Stimulated activated CD4-positive, alpha-beta T cell treated with anti-CD3 and anti-CD28 coated beads, Interleukin-2, amount 100 ng/mL, for 24 hours (primary cell): ENCODE measurements at places on chromosomes 5 and 9.

GRCh38 chr5:179309383-179309670 lies 35.9 kb downstream of the ADAMTS2 start:
- no peak for DNase-seq

DNA sequence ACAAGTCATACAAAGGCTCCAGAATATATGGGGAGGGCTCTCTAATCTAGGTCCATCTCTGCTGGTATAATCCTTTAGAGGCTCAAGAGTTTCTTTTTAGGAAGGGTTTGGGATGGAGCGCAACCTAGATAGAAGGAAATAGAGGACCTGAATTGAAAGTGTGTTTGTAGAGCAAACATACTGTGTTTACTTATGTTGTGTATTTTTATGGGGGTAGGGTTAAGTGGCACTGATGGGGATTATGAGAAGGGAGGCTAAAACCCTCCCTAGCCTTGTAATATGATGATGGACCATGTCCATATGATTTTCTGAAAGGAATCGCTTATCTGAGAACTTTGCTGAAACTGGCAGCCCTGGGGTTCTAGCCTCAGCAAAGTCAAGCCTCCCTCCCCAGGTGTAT lies 4.4 kb upstream of the ELL2 start:
- DNase-seq, result no peak

DNA sequence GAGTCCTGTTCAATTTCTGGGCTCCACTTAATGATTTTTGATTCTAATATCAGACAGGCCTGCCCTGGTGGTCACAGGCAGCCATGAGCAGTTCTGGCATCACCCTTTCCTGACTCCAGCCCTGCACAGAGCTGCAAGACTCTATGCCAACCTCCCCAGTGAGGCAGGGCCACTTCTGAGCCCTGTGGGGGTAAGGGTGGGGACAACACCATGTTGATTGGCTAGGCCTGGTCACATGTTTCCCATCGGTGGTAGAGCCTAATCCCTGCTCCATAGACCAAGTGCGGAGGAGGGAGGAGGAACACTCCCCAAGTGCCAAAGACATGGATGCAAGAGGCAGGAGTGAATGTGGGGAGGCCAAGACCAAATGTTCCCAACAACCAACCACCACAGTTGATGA lies 134.6 kb downstream of the PHF2 start:
- DNase-seq, result no peak

DNA sequence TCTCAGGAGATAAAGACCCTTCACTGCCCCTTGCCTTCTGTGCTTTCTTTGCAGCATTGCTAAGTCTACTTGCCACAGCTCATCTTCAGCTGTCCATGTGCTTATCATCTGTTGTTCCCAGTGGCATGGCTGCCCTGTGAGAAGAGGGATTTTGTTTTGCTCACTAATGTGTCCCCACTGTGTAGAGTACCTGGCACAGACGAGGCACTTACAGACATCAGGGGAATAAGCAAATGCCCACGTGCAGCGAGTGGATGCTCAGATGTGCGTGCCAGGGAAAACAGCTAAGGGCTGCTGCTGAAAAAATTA lies 31.0 kb downstream of the DAP start:
- no peak for DNase-seq

DNA sequence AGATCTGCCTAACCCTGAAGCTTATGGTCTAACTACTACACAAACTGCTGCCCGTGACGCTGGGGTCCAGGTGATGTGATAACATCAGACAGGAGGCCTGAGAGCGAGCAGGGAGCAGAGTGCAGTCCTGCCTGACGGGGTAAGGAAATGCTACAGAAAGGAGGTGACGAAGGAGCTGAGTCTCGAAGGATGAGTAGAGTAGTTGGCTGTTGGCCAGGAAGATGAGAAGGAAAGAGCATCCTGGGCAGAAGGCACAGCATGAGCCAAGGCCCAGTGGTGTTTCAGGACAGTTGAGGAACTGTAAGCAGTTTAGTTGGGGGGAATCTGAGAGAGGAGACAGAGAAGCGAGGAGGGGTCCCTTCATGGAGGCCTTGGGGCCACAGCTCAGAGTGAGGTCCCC lies 136.0 kb upstream of the TBC1D2 start:
- no peak for DNase-seq

DNA sequence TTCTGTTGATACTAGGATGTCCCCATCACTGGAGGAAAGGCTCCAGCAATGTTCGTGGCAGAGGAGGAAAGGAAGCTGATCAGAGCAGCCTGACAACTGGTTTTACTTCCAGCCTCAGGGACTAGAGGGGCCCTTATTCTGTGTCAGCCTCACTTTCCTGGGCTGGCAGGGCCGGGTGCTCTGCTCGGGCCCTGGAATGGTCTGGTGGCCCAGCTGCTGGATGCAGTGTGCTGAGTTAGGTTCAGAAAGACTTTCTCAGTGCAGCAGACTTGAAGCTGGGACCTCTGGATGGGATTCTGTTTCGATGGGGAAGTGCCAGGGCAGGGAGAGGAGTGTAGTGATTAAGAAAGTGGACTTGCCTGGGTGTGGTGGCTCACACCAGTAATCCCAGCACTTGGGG lies 81.0 kb downstream of the MACROH2A1 start:
- no peak for DNase-seq

DNA sequence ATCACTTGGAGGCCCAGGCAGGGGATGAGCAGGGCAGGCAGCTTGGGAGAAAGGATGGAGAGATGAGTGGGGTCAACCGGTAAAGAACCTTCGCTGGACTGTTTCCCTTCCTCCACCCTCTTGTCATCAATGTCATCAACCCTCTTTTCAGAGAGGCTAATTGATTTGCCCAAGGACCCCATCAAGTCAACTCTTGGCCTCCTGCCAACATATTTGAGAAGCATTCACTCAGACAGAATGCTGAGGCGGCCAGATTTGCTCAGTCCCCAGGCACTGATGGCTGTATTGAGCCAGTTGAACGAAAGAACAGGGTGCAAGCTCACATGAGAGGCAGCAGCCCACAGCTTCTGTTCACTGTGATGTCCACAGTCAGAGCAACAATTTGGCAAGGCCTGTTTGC lies 193.5 kb downstream of the RFK start:
- DNase-seq, result no peak

- DNase-seq, result no peak
Observed at GRCh38 chr5:66616520-66617225, 20.5 kb downstream of the MAST4 start.

DNA sequence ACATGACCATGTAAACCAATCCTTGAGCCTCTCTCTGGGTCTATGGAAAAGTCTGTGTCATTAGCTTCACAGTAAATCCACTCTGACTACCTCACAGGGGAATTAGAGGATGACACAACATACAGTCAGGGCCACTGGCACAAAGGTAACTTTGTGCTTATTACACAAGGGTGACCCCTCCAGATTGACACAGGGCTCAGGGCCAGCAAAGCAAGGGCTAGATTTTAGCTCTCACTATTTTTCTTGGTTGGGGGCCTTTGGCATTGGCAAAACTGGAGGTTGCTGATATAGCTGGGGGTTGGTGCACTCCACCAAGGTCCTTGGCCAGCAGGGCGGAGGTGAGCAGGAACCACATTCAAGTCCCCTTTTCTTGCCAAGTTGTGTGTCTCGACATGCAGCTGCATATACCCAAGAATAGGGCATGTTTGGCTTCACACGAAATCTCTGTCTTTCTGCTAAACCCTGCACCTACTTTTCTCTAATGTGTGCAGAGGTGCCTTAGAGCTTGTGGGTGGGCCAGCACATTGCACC lies 15.2 kb upstream of the OSMR start:
- DNase-seq, result no peak

DNA sequence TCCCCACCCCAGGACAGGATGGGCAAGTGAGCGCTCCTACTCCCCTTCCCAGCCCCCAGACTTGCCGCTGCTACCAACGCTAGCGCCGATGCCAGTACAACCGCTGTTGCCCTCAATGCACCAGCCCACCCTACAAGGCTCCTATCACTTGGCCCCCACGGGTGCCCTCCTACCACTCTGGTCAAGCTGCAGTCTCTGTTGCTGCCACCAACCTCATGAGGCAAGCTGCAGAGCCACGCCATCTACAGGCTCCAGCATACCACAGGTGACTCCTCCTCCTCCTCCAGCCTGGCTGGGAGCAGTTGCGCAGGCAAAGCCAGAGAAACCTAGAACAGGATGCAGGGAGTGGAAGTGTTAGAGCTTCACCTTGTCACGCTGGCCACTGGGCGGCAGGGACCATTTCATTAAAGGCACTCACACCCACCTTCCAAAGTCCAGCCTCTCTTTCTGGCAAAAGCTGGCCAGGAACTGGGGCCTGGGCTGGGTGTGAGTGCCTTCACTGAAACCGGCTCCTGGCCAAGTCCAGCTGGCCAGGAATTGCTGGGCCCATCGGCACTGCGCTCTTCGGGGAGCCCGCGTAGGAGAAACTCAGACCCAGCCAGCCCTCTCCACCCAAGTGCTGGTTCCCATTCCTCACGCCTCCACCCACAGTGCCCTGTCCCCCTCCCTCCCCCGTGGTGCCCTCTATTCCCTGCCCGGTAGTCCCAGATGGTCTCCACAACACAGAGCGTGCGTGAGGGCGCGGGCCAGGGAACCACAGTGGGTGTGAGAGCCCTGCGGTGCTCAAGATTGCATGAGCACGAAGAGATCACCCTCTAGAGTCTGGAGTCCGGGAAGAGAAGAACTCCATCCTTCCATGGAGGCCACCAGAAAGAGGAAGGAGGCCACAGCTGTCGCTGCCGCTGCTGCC lies 1.6 kb upstream of the PCAT7 start:
- DNase-seq, result no peak

DNA sequence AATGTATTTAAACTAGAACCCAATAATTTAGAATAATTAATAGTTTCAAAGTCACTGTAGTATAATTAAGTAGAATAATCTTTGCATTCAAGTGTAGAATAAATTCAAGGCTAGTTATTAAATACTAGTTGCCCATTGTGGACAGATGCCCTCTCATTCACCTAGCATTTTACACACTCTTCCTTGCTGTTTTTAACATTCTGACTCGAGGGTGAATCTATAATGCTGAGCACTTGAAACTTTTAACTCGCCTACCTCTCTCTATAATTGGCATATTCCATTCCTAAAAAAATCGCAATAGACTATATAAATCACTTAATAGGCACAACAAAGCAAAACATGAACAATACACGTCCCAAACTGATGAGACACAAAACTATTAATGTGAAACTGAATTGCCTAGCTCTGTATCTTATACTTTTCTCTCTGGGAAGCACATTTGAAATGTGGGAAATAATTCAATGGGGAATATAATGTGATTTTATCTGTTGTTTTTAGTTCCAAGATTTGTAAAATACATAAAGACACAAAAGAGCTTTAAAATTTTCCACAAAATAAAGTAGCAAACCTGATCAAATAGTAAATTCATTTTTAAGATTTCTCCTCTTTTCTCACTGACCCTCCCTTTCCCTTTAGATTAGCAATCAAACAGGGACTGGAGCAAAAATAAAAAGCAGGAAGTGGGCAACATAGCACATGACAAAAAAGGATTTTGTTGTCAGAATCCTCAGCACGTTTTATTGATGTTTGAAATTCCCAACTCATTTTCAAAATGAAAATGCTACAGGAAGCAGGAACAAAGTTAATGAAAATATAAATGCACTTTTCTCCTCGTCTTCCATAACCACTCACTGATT lies 295.6 kb downstream of the PDE4D start:
- DNase-seq, result no peak

DNA sequence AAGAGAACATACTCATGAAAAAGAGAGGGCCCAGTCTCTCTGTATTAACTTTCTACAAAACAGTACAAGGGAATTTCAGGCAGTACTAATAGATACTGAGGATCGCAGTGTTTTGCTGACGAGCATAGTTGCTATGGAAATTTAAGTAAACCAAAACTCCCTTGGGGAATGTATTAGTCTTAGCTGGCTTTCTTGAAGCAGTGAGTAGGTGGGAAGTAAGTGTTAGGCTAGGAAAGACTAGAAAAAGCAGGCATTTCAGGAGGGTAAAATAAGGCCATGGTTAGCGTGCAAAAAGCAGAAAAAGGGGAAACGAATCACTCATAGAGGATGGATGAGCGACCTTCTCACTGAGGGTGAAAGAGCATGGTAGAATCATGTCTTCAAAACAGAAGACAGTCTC lies 84.3 kb upstream of the ACTBL2 start:
- no peak for DNase-seq

- no peak for DNase-seq
Observed at GRCh38 chr5:138963763-138964371, 88.7 kb upstream of the LRRTM2 start.

GRCh38 chr5:42020788-42021530 lies 95.9 kb downstream of the FBXO4 start:
- no peak for DNase-seq

- DNase-seq, result no peak
Observed at GRCh38 chr5:90911169-90911568, 352.6 kb downstream of the ADGRV1 start.

GRCh38 chr9:104986096-104986495 lies 58.1 kb upstream of the ABCA1 start:
- no peak for DNase-seq

DNA sequence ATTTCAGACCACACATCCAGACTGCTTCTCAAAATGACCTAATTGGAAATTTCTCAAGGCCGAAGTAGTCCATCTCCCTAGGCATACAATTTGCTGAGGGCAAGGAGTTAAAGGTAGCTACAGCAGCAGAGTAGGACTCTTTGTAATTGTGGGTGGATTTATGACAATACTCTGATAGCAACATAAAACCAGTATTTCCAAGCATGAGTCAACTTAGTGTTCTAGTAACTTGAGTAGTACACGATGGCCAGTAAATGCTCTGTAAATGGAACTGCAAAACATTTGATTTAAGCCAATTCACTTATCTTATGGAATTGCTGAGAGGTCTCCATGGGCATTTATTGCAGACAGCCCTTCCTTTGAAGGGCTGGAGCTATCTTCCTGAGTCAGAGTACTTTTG lies 352.2 kb downstream of the PLK2 start:
- no peak for DNase-seq

DNA sequence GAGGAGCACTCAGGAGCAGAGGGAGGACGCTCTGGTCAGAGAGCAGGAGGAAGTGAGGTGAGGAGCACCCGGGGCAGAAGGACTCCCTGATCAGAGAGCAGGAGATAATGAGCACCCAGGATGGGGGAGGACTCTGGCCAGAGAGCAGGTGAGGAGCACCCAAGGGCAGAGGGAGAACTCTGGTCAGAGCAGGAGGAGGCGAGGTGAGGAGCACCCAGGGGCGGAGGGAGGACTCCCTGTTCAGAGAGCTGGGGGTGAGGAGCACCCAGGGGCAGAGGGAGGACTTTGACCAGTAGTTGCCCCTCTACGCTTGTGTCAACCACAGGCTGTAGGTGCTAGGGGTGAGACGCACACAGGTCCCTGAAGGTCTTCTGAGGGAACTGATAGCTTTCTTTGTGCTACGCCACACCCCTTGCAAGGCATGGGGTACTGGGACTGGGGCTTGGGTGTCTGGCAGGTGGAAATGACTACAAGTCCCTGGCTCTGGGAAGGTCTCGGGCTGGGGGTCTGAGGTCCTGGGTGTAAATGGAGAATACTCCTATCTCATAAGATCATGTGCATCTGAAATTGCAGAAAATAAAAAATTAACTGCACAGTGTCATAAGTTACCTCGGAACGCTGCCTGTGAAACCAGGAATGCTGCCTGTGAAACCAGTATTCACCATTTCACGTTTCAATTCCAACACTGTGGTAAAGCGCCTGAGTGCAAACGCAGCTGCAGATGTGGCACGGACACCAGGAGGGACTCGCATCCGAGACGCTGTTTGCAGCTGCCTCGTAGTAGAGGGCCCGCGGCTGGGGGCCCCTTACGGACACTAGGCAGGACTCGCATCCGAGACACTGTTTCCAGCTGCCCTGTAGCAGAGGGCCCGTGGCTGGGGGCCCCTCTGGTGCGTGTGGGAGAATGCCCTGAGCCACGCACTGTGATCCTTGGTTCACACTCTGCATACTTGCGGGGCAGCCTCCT lies 27.0 kb upstream of the SLC6A3 start:
- no peak for DNase-seq

- no peak for DNase-seq
Observed at GRCh38 chr5:172117977-172118701, 69.9 kb downstream of the STK10 start.
